Activated CD4-positive, alpha-beta T cell treated with anti-CD3 and anti-CD28 coated beads, Interleukin-2, amount 10 ng/mL, durations not matched to agents 24 days and 14 days (primary cell): ENCODE measurements at places on chromosomes 16 and 17. TPM values are rescaled to one million over a fixed set of nuclear protein-coding genes. Genes with fewer than 3 reads are reported as not detected.
A peak's percentile ranks its signal among the peaks of the same experiment; 100 is the strongest.

Gene MYH11
- total RNA-seq: 0.05 TPM in 1 of 2 replicates, not detected in the other

Gene SLFN12
- total RNA-seq: 5.0 and 7.8 TPM in 2 replicates

Gene TP53TG3
- total RNA-seq: not detected in 2 replicates

Gene PPM1E
- 0.05 TPM in 1 of 2 replicates, not detected in the other for total RNA-seq

DNA sequence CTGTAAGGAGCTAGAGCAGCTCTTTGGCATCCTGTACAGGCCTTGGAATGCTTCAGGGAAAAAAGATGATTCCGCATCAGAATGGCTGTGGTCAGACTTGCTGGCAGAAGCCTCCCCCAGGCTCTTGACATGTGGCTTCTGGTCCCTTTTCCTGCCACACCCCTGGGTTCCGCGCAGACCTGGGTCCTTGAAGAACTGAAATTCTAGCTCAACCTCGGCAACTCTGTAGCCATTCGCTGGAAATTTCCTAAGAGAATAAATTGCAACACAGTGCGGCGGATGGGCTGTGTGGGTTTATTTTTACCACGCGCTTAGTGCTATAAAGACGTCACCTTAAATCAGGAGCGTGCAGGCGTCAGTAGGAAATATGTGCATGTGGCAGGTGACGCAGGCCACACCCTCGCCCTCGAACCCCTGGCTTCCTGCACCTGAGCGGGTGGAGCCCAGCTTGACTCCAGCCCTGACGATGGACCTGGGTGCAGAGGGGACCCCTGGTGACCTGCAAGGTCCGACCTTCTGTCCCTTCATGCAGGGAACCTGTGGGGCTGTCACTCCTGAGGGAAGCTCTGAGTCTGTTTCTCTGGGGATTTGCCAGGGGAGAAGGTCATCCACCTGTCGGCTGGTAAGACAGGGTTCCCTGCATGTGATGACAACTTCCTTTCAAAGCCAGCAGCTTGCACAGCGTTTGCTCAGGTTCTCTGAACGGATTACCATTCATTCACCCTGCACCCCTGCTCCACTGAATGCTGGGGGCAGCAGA lies 46.3 kb downstream of the METRNL start:
- peak; percentile 65 for DNase-seq
- H3K36me3 ChIP-seq: no peaks in the 10 kb centered on the region
- peak overlapping the region; percentile 12 for H3K4me3 ChIP-seq
- H3K27ac ChIP-seq: no peak overlapping the region
- H3K4me1 ChIP-seq: peaks cover 4% of the 10 kb centered on the region

DNA sequence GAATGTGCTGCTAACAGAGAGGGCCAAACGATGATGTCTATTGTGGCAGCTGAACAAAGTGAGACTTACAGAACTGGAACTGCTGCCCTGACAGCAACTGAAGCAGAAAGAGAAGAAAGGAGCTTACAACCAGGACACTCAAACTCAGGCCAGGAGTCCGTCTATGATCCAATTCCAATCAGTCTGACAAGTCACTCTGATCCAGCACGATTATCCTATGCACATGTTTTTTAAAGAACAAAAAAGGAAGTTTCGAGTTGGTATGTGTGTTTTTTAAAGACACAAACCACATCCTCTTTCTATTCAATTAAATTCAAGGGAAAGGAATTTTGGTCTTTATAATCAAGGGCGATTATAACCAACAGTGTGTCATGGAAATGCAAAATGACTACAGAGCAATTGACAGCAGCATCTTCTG lies 42.4 kb upstream of the MTMR4 start:
- peaks cover 5% of the 10 kb centered on the region for H3K4me1 ChIP-seq
- no peak overlapping the region for H3K27ac ChIP-seq
- no peaks in the 10 kb centered on the region for H3K36me3 ChIP-seq
- H3K27me3 ChIP-seq: peaks cover 7% of the 10 kb centered on the region
- no peak overlapping the region for H3K4me3 ChIP-seq

DNA sequence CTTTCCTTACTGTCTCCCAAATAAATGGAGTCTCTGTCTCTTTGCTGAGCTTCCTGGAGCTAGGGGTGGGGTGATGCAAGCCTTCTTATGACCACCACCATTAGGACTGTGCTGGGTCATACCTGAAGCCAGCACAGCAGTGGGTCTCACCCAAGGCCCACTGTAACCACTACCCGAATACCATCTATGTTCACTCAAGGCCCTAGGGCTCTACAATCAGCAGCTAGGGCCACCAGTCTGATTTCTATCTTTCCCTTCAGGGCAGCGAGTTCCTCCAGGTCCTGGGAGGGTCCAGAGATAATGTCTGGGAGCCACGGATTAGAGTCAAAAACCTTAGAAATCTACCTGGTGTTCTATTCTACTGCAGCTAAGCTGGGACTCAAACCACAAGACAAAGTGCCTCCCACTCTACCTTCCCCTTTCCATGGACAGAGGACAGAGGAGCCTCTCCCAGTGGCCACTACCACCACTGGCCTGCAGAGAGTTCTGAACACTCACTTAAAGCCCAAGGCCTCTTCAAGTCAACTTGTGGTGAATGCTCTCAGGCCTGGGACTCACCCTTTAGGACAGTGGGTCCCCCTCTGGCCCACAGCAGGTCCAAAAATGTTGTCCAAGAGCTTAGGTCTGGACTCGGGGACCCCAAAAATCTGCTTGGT lies 10.9 kb upstream of the TMEM219 start:
- DNase-seq: no peak
- no peaks in the 10 kb centered on the region for H3K36me3 ChIP-seq
- no peaks in the 10 kb centered on the region for H3K4me1 ChIP-seq
- H3K27me3 ChIP-seq: peaks cover 5% of the 10 kb centered on the region
- H3K27ac ChIP-seq: no peak overlapping the region
- no peak overlapping the region for H3K4me3 ChIP-seq

- peak overlapping the region; percentile 74 for H3K4me3 ChIP-seq
- DNase-seq: peak; percentile 83
- peaks cover 21% of the 10 kb centered on the region for H3K36me3 ChIP-seq
- H3K27me3 ChIP-seq: no peaks in the 10 kb centered on the region
Observed at GRCh38 chr17:35051183-35051578, 12.3 kb downstream of the RFFL start.

DNA sequence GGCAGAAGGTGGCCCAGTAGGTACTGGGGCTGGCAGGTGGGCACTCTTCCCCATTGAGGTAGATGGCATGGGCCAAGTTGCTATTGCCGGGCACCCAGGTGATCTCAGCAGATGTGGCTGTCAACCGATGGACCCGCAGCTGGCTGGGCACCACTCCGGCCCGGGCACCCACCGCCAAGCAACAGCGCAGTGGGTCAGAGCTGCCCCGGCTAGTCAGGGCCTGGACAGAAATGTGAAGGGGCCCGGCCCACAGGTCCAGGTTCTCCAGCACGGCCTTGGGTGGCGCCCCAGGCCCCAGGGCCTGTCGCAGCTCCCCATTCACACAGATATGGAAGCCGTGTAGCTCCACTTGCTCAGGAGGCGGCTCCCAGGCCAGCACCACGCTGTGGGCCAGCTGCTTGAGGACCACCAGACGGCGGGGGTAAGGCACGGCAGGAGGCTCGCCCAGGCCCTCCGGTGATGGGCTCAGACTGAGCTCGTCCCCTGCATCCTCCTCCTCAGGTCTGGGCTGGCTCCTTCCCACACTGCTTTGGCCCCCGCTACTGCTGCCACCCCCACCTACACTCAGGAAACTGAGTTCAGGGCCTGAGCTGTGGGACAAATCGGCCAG lies 16.5 kb downstream of the TSPOAP1 start:
- H3K27ac ChIP-seq: peak overlapping the region; percentile 24
- peaks cover 37% of the 10 kb centered on the region for H3K36me3 ChIP-seq
- no peak overlapping the region for H3K4me3 ChIP-seq
- no peaks in the 10 kb centered on the region for H3K4me1 ChIP-seq

DNA sequence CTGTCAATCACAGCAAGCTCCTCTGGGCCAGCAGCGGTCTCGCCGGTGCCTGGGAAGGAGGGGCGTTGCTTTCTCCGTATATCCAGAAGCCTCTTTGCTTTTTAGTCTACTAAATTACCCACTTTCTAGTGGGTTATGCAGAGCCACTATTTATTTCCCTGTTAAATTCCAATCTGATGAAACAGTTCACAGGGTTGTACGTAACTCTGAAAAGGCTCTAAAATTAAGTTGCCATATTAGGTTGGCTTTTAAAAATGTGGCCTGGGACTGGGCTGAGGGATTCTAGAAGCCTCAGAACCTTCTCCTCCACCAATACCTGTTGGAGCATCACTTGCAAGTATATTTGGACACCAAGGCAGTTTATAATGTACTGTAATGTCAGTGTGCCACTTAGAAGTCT lies 27.2 kb downstream of the MARCHF10 start:
- peaks cover 12% of the 10 kb centered on the region for H3K27me3 ChIP-seq
- DNase-seq: no peak
- H3K27ac ChIP-seq: no peak overlapping the region
- H3K4me1 ChIP-seq: no peaks in the 10 kb centered on the region

DNA sequence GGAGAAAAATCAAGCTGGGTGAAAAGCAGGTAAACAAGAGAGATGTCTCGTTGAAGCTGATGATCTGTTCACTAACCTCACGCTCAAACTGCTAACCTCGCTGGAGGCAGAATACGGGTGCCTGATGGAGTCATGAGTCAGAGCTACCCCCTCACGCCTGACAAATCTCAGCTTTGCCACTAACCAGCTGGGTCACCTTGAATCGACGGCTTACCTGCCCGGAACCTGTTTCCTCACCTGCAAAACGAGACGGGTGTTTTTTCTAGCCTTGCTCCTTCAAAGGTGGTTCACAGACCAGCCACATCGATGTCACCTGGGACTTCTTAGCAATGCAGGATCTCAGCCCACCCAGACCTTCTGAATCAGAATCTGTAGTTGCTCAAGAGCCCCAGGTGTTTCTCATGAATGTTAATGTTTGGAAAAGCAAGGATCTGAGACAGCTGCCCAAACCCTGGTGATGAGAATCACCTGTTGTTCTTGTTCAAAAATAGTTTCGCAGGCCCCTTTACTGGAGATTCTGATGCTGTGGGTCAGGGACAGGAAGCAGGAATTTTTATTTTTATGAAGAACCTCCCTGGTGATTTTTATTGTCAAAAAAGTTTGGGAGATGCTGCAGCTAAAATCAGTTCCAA lies 56.9 kb downstream of the MARCHF10 start:
- no peak overlapping the region for H3K27ac ChIP-seq
- no peak for DNase-seq
- H3K4me3 ChIP-seq: no peak overlapping the region

DNA sequence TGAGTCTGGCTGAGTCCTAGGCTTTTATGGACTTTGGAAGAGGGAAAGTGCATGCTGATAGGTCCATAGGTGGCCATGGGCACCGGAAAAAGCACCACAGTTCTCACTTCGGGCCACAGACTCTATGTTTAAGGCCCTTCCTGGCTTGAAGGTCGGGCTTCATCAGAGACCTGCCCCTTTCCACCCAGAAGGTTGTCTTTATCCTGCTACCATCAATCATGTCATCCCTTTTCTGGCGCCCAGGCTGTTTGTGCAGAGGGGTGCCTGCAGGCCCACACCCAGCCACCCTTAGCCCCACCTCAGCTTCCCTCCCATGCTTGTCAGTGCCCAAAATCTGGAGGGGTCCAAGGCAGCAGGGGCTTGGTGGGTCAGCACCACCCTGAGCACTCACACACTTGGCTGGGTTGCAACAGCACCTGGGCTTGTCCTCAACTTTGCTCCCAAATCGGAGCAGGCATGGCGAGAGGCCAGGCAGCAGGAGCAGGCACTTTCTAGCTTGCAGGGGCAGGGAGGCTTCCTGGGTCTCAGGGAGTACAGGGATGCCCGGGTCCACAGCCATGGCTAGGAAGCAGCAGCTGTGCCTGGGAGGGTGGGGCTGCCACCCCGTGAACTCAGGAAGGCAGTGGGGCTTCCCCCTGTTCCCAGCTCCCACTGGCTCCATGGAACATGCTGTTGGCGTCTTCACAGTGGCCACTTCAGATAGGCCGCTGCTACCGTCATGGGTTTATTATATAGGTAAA lies 63.8 kb upstream of the TOM1L1 start:
- no peaks in the 10 kb centered on the region for H3K36me3 ChIP-seq
- H3K4me1 ChIP-seq: no peaks in the 10 kb centered on the region
- no peaks in the 10 kb centered on the region for H3K27me3 ChIP-seq
- no peak for DNase-seq
- H3K4me3 ChIP-seq: no peak overlapping the region

DNA sequence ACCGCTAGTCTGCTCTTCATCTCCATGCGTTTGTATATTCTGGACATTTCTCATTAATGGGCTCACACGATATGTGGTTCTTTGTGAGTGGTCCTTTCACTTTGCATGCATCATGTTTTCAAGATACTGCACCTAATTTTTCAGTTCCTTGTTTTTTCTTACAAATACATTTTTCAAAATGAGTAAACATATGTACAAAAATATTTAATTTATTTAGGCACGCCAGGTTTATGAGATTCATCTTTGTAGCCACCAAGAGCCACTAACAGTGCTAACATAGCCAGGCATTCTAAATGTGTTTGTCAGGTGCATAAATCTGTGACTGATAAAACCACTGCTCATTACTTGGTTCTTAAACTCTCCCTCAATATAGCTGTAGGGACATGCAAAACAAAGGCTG lies 375.3 kb downstream of the WWOX start:
- no peaks in the 10 kb centered on the region for H3K4me1 ChIP-seq
- H3K27ac ChIP-seq: no peak overlapping the region
- no peaks in the 10 kb centered on the region for H3K27me3 ChIP-seq
- no peak for DNase-seq

- H3K4me3 ChIP-seq: no peak overlapping the region
- H3K4me1 ChIP-seq: peaks cover 15% of the 10 kb centered on the region
- H3K36me3 ChIP-seq: peaks cover 39% of the 10 kb centered on the region
- H3K27ac ChIP-seq: peak overlapping the region; percentile 3
Observed at GRCh38 chr17:57619061-57619937, 125.8 kb downstream of the CCDC182 start.

- H3K27me3 ChIP-seq: no peaks in the 10 kb centered on the region
- peaks cover 12% of the 10 kb centered on the region for H3K36me3 ChIP-seq
- DNase-seq: no peak
- H3K4me3 ChIP-seq: no peak overlapping the region
Observed at GRCh38 chr16:81711657-81712319, 67.3 kb upstream of the PLCG2 start.

GRCh38 chr16:31286421-31287032 lies 26.8 kb downstream of the ITGAM start:
- H3K36me3 ChIP-seq: peaks cover 60% of the 10 kb centered on the region
- H3K4me3 ChIP-seq: no peak overlapping the region
- peaks cover 18% of the 10 kb centered on the region for H3K4me1 ChIP-seq
- no peak for DNase-seq
- H3K27me3 ChIP-seq: peaks cover 7% of the 10 kb centered on the region

- peaks cover 2% of the 10 kb centered on the region for H3K27me3 ChIP-seq
- peaks cover 32% of the 10 kb centered on the region for H3K4me1 ChIP-seq
- no peaks in the 10 kb centered on the region for H3K36me3 ChIP-seq
- no peak for DNase-seq
- no peak overlapping the region for H3K4me3 ChIP-seq
Observed at GRCh38 chr16:56919099-56919800, 12.7 kb upstream of the HERPUD1 start.

- H3K4me1 ChIP-seq: no peaks in the 10 kb centered on the region
- no peak overlapping the region for H3K27ac ChIP-seq
- peaks cover 1% of the 10 kb centered on the region for H3K27me3 ChIP-seq
- H3K36me3 ChIP-seq: no peaks in the 10 kb centered on the region
Observed at GRCh38 chr16:80107900-80108299, 432.9 kb upstream of the DYNLRB2 start.

GRCh38 chr16:58793366-58793765 lies 59.2 kb upstream of the GOT2 start:
- H3K36me3 ChIP-seq: no peaks in the 10 kb centered on the region
- H3K27me3 ChIP-seq: peaks cover 4% of the 10 kb centered on the region
- no peak overlapping the region for H3K27ac ChIP-seq
- DNase-seq: no peak
- H3K4me1 ChIP-seq: no peaks in the 10 kb centered on the region
- H3K4me3 ChIP-seq: no peak overlapping the region
